ENCODE measurements at places on chromosomes 16 and 17. TPM values are rescaled to one million over a fixed set of nuclear protein-coding genes. Genes with fewer than 3 reads are reported as not detected.
A peak's percentile ranks its signal among the peaks of the same experiment; 100 is the strongest.

GRCh38 chr17:68315930-68316329 is 24.6 kb downstream of the ARSG start:
- no peak for DNase-seq

DNA sequence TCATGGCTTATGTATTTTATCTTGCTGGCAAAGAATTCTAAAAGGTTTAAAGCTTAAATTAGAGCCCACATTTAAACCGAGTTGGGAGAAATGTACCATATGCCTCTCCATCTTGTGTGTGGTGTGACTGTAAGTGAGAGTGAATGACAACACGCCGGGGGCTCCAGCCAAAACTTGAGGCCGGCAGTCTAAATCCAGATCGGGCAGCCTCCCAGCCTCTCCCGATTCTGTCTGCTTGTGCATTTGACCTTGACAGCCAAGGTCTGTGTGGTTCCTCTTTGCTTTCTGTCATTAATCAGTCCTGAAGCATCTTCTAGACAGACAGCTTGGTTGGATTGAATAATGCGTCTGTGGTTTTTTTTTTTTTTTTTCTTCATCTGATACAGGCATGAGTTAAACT is 1093.2 kb upstream of the EEF2KMT start:
- DNase-seq = no peak

- DNase-seq = no peak
Observed at GRCh38 chr17:77228241-77228752, 87.5 kb downstream of the SEC14L1 start.

- DNase-seq = no peak
Observed at GRCh38 chr16:5188989-5189352, 91.4 kb upstream of the EEF2KMT start.

DNA sequence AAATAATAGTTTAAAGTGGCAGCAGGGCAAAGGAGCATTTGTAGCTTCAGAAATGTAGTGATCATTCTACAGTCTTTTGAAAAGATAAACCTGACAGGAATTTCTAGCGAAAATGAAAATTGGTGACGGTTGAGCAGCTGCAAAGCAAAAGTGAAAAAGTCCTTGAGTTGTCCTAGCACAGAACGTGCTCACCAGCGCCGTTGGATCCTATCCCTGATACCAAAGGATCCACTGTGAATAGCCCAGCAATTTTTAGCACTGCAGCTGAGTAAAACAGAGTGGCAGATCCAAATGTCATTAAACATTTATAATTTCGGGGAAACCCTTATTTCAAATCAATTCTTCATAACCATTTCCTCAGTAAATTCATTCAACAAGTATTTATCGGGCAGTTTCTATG is 453.8 kb upstream of the HSBP1 start:
- DNase-seq = no peak

DNA sequence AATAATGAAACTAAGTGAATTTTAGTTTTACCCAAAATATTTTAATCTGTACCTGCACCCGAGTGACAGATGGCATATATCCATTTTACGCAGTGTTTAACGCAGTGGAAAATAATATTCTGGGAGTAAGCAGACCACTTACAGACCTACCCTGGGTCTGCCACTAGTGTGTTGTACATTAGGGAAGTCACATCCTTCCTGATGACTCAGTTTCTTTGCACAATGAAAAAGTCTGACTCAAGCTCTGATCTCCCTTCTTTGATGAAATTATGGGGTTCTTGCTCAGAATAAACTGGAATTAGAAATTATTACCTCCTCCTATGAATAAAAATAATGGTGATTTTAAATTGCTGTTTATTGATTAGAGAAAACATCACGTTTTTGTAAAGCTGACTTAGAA is 123.2 kb upstream of the AXIN2 start:
- no peak for DNase-seq

- DNase-seq = no peak
Observed at GRCh38 chr16:11377154-11377553, 31.9 kb downstream of the RMI2 start.

GRCh38 chr16:30840611-30841010 is 53.3 kb downstream of the BCL7C start:
- no peak for DNase-seq

DNA sequence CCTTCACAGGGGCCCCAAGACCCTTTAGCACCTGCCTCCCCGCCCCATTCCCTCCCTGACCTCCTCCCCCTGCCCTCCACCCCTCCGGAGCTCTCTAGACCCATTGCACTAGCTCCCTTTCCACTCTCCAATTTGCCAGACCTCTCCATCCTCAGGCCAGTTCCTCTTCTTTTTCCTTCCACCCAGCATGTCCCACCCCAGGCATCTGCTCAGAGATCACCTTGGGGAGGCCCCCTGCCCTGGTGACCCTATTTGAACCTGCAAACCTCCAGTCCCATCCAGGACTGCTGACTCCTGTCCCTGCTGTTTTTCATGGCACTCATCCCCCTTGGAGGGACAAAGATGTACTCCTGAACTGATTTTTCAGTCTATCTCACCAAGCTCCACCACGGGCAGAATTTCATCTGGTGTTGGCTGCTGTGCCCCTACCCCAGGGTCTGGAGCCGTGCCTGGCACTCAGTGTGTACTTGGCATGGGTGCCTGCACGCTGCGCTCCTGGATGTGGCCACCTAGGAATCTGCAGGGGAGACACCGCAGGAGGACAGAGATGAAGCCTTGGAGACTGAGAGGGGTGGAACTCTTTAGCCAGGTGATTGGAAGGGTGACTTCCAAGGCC is 85.6 kb upstream of the CACNG5 start:
- no peak for DNase-seq

- DNase-seq = no peak
Observed at GRCh38 chr16:86101897-86102157, 202.9 kb downstream of the IRF8 start.

DNA sequence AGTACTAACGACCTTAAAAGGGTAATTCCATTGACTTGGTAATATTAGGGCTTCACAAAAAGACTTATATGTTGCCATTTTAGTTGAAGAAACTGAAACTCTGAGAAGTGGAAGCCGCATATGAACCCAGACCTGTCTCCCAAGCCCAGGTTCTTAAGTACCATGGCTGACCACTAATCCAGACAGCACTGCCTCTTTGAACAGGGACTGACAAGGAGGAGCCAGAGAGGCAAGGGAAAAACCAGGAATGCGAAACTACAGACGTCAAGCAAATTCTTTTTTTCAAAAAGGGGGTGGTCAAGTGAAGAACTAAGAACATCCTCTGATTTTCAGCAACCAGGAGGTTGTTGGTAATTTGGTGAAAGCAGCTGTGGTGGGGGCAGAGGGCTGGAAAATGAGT is 15.2 kb downstream of the CYB5D1 start:
- DNase-seq = no peak

DNA sequence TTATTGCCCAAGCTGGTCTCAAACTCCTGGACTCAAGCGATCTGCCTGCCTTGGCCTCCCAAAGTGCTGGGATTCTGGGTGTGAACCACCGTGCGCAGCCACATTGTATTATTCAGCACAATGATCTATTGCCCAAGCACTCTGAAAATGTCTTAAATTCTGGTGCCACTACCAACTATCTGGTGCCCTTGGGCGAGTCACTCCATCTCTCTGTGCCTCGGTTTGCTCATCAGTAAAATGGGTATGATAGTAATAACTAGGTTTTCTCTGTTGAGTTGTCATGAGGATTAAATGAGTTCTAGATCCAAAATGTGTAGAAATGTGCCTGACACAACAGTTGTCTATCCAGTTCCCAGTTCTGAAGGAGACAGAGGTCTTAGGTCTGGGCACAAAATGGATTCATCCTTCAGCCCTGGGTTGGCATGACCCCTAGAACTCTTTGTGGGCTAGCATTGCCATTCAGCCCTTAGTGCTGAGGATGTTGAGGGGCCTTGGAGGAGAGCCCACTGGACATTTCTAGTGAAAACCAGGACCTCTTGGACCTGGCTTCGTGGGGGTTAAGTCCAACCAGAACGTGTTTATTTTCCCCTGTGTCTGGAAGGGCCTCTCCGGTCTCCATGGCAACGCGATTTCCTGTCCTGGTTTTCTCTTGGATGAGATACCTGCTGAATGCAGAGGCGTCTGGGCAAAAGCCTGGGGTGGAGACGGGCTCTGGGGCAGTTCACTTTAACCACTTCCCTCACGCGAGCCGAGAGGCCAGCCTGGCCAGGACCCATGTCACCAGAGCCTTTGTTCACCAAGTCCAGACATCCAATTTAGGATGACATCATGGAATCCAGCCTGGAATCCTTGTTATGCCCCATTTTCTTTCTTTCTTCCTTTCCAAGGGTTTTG is 43.7 kb upstream of the TNRC6A start:
- peak; percentile 94 for DNase-seq

GRCh38 chr16:61945511-61945910 is 90.7 kb downstream of the CDH8 start:
- no peak for DNase-seq

DNA sequence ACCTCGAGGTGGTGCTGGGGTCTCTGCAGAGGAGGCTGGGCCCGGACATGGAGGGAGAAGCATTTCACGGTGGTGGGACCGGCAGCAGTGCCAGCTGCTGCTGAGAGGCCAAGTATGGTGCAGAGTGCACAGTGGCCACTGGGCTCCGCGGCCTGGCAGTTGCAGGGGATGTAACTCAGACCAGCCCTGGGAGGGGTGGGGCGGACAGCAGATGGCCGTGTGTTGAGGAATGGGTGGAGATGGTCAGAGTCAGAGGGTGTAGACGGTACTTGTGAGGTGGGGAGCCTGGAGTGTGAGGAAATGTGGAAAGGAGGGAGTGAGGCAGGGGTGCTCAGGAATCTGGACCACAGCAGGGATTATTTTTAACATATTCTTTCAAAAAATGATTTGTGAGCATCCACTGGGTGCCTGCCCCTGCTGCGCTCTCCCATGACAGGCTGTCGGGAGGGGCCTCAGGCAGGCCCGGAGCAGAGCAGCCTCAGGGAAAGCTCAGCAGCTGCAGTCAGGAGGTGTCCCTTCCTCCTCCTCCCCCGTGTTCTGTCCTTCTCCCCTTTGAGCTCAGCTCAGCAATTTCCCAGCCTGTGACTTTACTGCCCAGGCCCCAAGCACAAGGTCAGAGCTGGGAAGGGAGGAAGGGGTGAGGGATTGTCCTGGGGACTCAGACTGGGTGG is 113.1 kb downstream of the RAP1GAP2 start:
- no peak for DNase-seq

GRCh38 chr16:30027588-30028437 is 3.3 kb downstream of the TLCD3B start:
- no peak for DNase-seq

DNA sequence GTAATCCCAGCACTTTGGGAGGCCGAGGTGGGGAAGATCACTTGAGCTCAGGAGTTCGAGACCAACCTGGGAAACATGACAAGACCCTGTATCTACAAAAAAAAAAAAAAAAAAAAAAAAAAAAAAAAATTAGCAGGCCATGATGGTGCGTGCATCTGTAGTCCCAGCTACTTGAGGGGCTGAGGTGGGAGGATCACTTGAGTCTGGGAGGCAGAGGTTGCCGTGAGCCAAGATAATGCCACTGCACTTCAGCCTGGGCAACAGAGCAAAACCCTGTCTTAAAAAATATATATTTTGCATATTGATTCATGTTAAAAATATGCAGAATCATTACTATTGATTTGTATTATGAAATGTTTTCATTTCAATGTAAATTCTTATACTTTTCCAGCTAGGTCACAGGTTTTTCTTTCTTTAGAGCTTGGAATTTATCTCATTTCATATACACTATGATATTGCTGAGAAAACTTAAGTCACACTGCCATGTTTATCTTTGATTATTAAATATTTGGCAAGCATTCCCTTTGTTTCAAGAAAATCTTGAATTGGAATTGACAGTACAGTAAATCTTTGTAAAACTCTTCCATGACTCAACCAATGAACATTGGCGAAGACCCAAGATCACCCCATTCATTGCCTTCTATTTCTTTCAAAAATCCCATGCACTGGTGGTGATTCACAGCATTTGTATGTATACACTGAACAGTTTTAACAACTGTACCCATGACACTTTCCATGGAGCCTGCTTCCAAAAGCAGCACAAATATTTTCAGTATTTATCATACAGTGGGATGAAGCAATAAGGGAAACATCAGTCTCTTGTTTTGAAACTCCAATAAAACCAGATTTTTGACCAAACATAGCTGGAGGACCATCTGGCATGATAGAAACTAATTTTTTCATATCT is 83.5 kb upstream of the TNRC6A start:
- DNase-seq = peak; percentile 90

GRCh38 chr17:1376061-1376460 is 24.0 kb downstream of the YWHAE start:
- no peak for DNase-seq

DNA sequence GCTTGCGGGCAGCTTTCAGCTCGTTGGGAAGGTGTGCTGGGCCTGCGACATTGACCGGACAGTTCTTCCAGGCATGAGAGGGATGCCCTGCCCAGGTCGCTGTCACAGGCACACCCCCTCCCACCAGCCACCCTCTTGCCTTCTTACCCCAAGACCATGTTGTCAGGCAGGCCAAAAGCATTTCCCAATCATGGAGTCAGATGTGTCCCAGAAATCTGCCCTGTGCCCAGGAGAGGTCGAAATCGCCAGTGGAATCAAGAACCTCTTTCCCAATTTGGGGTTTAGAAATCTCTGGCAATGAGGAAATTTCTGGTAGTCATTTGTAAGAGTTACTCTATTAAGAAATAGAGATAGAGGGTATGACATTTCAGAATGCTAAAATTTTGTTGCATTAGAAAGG is 177.1 kb downstream of the RAB11FIP4 start:
- DNase-seq = no peak

GRCh38 chr17:57373756-57374155 is 117.4 kb downstream of the MSI2 start:
- no peak for DNase-seq

DNA sequence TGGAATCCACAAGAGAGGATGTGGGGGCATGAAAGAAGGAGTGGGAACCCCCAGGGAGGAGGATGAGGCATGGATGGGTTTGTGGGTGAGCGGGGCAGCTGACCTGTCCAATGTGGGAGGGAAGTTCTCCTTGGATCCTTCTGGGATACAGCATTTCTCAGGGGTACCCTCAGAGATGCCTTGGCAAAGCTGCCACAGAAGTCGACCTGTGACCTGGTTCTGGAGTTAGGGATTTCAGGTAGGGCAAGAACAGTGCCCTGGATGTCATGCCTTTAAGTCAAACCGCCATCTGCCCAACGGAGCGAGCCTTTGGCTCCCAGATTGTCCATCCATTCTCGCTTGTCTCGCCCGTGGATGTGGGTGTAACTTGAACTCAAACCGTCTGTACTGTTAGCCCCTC is 30.0 kb downstream of the WSCD1 start:
- DNase-seq = no peak

- DNase-seq = no peak
Observed at GRCh38 chr17:70067134-70067533, 7.9 kb upstream of the KCNJ16 start.

KRT222 gene
- total RNA-seq = not detected

MPG gene
- 173 TPM for total RNA-seq

EIF3CL gene
- 43.3 TPM for total RNA-seq

CTRB1 gene
- not detected for total RNA-seq

JPH3 gene
- not detected for total RNA-seq

MYL4 gene
- 2.2 TPM for total RNA-seq

CAVIN1 gene
- total RNA-seq = 331 TPM

AATK gene
- not detected for total RNA-seq

LIMD2 gene
- total RNA-seq = 35.2 TPM

PMFBP1 gene
- not detected for total RNA-seq

SLFN14 gene
- total RNA-seq = not detected

Data from SJSA1 (cell line).